ENCODE measurements at places on chromosomes 5 and 9. TPM values are rescaled to one million over a fixed set of nuclear protein-coding genes. Genes with fewer than 3 reads are reported as not detected.

- no peak for DNase-seq
Measured at GRCh38 chr9:89632192-89632733, 27.5 kb downstream of the GADD45G start.

GRCh38 chr9:120098584-120098983 lies 481.4 kb downstream of the CDK5RAP2 start:
- no peak for DNase-seq

Gene SHOC1
- total RNA-seq = not detected

DNA sequence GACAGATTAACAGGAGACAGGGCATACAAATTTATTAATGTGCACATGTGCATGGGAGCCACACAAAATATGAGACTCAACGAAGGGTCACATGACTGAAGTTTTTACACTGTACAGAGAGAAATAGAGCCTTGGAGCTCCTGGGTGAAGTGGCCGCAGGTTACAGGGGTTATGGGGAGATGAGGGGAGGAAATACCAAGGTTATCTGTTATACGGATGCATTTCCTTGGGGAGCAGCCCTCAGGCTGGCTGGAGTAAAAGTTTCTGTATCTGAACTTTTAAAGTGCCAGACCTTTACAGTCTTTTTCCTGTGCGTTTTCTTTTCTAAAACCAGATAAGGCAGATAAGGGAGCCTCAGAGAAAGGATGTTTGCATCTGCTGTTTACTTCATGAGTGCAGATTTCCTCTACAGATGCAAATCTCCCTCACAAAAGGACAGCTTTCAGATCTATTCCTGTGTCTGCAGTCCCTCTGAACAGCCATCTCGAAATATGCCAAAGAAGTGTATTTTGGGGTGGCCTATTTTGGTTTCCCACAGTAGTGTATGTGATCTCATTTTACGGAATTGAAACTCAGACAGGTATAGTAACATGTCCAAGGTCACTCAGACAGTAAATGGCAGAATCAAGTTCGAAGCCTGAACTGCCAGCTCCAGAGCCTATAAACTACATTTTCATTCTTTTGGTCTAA lies 139.3 kb upstream of the FBXL17 start:
- DNase-seq = no peak

Gene RNF180
- total RNA-seq = 2.4 TPM

Gene ITK
- total RNA-seq = not detected

DNA sequence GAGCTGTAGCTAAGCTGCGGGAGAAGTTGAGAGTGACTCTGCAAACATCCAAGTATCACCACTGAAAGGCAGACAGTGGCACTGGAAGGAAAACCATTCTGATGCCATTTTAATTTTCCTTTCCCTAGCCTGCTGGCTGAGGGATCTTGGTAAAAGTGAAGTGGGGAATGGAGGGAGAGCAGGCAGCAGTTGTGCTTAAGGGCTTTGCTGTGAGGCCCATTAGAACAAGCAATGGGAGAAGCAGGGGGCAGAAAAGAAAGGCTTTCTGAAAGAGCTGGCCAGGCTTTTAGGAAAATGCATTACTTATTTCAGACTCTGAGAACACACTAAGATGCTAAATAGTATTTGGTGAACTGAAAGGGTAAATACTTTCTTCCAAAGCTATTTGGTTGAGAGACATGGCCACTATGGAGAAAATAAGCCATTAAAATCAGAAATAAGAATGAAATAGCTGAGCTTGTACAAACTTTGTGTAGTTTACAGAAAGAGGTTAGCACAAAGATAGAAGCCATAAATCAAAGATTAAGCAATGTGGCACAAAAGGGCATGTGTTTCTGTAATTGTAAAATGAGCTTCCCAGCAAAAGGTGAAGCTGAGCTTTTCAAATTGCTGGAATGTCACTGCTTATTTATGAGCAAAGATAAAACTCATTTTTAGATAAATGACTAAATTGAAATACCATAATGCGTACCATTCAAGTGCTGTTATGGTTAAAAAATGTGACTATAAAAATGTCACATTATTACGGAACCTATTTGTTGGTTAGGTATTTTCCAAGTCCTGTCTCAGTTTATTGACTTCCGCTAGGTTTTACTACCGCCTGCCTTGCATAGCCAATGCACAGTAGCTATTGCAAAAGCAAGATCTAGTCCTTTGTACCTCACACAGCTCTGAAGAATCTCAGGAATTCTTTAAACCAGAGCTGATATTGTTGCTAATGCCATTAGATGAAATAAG lies 20.8 kb downstream of the SNCAIP start:
- DNase-seq = no peak

Gene PLK2
- total RNA-seq = 986 TPM

DNA sequence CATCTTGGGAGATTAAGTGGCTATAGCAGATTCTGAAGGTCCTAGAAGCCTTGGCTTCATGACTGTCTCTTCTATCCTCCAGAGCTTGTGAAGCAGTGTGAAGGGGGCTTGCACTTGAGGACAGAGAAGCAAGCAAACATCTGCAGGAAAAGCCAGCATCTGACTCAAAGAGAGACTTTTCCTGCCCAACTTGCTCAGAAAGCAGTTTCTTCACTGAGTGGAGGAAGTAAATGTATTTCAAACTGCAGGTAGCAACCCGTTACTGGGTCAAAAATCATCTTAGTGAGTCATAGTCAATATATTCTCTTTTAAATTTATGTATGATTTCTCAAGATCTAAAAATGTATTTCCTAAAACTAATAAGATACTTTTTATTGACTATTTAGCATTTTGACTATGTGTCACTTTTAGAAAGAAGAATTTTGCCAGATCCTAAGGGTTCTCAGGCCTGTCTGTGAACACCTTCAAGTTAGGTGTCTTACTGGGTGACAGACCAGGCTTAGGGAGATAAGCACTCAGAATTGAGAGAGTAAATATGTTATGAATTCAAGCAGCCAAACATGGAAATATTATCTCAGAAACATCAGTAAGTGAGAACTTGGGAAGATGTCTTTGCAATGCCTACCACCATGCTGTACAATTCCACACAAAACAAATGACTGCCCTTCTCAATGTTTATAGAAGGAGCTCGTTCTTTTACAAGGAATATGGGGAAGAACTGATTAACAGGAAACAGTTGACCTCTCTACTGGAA lies 72.6 kb upstream of the DMAC1 start:
- no peak for DNase-seq

DNA sequence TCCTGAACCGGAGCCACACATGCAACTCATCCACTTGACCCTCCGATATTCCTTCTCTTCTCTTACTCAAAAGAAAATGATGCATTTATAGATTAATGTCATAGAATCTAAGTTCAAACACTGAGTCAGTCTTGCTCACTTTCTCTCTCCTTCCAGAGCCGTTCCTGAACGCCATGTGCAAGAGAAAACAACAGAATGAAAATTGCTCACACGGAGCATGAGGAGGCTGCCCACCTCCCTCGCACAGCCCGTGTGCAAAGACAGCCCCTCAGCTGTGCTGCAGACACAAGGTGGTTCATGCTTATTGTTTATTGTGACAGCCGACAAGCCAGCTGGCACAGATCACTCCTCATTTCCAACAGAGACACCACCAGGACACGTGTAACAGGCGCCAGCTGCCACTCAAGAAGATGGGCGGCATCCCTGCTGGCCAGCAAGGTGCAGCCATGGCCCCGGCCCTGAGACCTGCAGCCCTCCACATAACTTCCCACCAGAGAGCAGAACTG lies 290.8 kb downstream of the GLIS3 start:
- no peak for DNase-seq

Gene MAMDC4
- total RNA-seq = 2.1 TPM

Gene PTGER4
- 4.5 TPM for total RNA-seq

Gene ADGRD2
- 0.23 TPM for total RNA-seq

- DNase-seq = no peak
Measured at GRCh38 chr9:12766357-12766756, 8.5 kb upstream of the LURAP1L start.

GRCh38 chr9:129027685-129028191 lies 393 bp downstream of the SH3GLB2 start:
- DNase-seq = no peak

GRCh38 chr5:130605234-130605633 lies 559.8 kb downstream of the HINT1 start:
- no peak for DNase-seq

DNA sequence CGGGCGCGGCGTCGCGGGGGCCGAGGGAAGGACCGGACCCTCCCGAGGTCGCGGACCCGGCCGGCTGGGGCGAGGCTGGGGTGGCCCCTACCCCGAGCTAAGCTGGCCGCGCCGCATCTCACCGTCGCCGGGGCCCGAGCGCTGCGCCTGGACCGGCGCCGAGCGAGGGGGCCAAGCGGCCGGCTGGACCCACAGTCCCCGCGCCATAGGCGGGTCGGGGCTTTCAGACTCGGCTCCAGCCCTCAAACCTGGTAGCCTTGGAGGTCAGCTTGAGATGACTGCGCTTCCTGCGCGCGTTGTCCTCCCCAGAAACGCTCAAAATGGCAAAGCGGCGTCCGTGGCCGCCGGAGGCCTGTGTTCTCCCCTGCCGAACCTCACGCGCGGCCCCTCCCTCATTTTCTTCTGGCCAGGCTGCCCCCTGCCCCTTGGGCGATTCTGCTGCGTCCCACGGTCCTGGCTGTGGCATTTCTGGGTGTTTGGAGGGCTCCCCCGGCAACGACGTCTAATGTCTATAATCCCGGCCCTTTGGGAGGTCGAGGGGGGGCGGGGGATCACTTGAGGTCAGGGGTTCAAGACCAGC lies 8.7 kb upstream of the GRIN1 start:
- peak; percentile 47 for DNase-seq

GRCh38 chr9:89531766-89532165 lies 33.9 kb upstream of the SEMA4D start:
- DNase-seq = no peak

Gene NUTM2F
- not detected for total RNA-seq

- DNase-seq = no peak
Measured at GRCh38 chr9:114238891-114239875, 83.7 kb upstream of the ORM1 start.

Gene CYSRT1
- total RNA-seq = not detected

GRCh38 chr5:132905938-132906337 lies 32.5 kb downstream of the LEAP2 start:
- DNase-seq = no peak

DNA sequence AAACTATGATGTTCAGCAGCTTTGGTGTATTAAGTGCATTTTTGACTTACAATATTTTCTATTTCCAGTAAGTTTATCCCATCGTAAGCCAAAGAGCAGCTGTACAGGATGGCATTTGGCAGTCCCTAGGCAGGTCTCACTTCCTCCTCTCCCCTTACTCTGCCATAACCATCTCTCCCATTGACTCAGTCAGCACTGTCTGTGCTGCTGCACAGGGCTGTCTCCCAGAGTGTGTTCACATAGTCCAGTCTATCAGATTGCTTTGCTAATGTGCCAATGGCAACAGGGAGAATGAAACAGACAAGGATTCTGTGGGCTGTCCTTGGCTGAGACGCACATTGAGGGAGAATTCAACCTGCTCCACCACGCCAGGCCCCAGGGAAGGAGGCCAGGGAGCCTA lies 47.0 kb upstream of the CAST start:
- no peak for DNase-seq

Gene PCDHGA6
- 0.46 TPM for total RNA-seq

Gene SLC36A2
- total RNA-seq = not detected

Gene KLF9
- total RNA-seq = 10.6 TPM

DNA sequence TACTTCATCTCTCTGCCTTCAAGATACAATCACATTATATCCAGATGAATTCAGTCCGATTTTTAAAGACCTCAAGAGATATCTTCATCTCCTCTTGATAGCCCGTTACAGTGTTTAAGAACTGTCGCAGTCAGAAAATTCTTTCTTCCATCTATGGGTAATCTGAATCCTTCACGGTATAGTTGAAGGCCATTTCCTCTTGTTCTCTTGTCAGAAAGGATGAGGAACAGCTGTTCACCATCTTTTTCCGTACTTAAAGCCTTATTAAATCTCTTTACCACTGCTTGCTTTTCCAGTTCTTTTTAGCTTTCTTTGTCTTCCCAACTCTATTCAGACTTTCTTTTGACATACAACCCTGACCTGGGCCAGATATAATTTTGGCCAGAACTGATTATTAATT lies 121.8 kb downstream of the XRCC4 start:
- DNase-seq = no peak

GRCh38 chr9:130029223-130029973 lies 13.6 kb downstream of the FNBP1 start:
- no peak for DNase-seq

DNA sequence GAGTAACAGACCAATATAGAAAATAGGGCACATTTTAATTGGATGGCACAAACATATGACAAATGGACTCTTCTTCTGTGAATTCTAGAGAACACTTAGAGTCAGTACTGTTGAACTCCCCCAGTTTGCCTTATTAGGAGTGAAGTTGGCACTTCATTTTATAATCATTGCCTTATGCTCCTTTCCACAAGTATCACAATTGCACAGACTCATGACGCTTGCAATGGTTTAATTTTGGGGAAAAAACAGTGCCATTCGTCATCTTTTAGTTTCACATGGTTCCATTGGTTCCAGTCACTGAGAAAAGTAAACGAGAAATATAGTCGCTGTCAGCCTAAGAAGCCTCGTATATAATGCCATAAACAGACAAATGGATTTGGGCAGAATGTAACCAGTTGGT lies 71.2 kb downstream of the LURAP1L start:
- no peak for DNase-seq

Gene GPR21
- total RNA-seq = not detected

- no peak for DNase-seq
Measured at GRCh38 chr9:116749176-116749575, 62.1 kb downstream of the TRIM32 start.

Gene IFNK
- not detected for total RNA-seq

DNA sequence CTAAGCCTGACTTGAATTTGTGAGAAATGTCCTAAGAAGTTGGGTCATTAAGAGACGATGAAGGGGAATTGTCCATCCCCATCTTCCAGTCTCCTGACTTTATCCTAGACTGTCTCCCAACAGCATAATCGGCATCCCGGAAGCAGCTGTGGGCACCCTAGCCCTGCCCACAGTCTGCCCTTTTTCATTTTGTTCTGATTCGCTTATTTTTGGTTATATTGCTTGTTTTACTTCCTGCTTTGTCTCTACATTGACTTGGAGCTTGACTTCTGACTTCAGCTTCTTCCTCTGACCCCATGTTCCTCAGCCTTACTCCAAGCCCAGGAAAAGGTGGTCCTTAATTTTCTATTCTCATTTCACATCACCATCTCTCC lies 41.8 kb downstream of the UGCG start:
- no peak for DNase-seq

- DNase-seq = no peak
Measured at GRCh38 chr9:6428940-6429889, 16.2 kb downstream of the UHRF2 start.
